ENCODE measurements at places on chromosomes 16 and 17.

GRCh38 chr16:3797904-3798811, 80.8 kb upstream of the TRAP1 start:
- no peak for DNase-seq

GRCh38 chr17:36544044-36544306, 744 bp upstream of the GGNBP2 start:
- DNase-seq, result no peak

GRCh38 chr16:20336955-20337354, 9.6 kb upstream of the GP2 start:
- DNase-seq, result no peak

GRCh38 chr16:66959704-66960161, 1.3 kb upstream of the CES3 start:
- DNase-seq, result no peak

- no peak for DNase-seq
Observed at GRCh38 chr16:10846213-10846998, 27.8 kb upstream of the TVP23A start.

DNA sequence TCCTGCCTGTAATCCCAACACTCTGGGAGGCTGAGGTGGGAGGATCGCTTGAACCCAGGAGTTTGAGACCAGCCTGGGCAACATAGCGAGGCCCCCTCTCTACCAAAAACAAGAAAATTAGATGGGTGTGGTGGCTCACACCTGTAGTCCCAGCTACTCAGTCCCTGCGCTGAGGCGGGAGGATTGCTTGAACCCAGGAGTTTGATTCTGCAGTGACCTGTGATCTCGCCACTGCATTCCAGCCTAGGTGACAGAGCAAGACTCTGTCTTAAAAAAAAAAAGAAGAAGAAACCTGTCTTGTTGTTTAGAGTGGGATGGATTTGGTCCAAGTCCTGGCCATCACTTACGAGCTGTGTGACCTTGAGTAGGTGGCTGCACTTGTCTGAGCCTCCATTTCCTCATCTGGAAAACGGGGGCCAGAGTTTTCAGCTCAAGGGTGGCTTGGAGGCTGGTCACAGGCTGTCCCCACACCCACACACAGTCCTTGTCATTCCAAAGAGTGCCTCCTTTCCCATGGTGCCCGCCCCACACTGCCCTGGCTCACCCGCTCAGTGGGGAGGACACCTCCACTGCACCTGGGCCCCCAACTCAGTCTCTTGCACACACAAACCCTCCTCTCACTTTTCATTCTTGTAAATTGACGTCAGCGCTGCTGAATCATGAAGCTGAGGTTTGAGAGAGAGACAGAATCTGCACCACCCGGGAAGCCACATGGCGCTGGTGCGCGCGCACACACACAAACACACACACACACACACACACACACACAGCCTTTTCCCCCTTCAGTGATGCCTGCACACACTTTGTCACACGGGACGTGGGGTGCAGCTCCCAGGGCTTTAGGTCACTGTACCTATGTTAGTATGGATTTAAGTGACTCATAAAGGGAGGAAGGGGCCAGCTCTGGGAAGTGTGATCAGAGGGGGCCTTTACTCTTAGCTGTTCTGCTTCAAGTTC, 4.2 kb downstream of the SOCS1 start:
- peak; percentile 67 for DNase-seq

DNA sequence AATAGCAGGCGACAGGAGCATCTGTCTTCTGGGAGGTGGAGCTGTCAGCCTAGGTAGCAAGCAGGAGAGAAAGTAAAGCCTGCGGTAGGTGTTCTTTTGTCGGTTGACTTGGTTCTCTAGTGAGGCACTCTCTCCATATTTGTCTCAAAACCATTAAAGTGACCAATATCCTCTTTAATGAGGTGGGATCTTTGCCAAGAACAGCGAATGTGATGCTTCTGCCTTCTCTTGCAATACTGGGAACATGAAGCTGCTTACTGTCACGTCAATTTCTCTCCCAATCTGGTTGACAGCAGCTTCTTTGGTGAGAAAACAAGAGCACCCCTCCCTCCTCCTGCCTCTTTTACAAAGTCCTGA, 176.7 kb downstream of the ABCC12 start:
- no peak for DNase-seq

- no peak for DNase-seq
Observed at GRCh38 chr17:64537488-64537887, 30.7 kb downstream of the CEP95 start.

DNA sequence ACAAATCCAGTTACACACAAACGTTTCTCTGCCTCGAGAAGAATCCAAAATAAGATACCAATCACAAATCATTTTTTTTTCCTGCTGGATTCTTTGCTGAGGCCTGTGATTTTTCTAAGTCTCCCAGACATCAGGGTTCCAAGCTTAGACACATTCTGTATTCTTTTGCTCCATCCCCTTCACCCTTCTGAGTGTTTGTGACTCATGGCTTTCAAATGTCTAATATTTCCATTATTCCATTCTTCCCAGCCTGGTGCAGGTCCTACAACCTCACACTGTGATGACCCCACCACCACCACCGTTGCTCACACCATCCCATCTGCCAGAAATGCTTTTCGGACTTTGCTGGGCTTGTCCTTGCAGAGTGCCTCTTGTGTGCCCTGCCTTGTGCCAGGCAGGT, 480.1 kb downstream of the SOX9 start:
- no peak for DNase-seq

- DNase-seq, result no peak
Observed at GRCh38 chr17:76500074-76500746, 1.0 kb downstream of the RHBDF2 start.

DNA sequence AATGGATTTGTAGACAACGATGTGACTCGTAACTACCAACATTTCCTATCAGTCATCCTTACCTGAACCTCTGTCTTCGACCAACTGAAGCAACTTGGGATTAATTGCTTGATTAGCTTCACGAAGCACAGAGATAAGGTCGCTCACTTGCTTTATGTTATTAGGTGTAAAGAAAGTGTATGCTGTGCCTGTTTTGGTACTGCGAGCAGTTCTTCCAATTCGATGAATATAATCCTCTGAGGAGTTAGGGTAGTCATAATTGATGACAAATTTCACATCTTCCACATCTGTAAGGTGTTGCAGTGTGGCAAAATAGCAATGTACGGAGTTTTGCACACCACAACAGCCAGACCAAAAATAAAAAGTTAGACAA, 3.6 kb upstream of the POLG2 start:
- no peak for DNase-seq

DNA sequence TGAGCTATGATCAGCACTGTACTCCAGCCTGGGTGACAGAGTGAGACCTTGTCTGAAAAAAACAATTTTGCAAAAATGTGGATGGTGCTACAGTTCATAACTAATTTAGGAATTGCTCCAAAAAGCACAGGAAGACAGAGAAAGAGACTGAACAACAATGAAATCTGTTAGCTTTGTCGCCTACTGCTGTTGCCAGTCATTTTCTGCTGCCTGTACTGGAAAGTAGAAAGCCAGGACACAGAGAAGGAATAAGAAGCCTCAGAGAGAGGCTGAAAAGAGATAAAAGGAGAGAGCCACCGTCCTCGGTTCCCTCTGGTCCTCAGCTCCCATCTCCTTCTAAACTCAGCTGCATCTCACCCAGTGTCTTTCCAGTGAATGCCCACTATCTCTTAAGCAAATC, 8.6 kb upstream of the TMC7 start:
- DNase-seq, result no peak

DNA sequence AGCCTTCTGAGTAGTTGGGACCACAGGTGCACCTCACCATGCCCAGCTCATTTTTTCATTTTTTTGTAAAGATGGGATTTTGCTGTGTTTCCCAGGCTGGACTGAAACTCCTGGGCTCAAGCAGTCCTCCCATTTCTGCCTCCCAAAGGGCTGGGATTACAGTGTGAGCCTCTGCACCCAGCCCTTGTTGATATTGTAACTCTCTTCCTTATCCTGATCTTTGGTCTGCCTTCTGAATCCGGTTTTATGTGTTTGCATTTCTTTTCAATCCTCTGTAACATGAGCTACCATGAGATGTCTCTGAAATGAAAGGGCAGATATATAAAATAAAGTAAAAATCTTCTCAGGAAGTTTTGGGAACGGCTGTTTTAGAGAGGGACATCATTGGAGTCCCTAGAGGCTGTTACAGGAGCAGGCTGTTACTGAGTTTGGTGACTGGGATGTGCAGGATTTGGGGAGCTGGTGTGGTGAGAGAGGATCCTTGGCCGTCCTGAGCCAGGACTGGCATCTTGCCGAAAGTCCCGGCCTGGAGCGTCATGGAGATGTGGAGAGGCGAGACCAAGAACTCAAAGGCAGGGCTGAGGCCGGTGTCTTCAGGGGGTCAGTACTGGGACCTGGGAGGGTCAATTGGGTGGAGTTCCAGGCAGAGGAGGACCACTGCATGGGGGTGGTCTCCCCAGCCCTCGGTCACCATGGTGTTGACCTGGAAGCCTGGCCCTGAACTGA, 39.4 kb downstream of the ATP2C2 start:
- DNase-seq, result no peak

DNA sequence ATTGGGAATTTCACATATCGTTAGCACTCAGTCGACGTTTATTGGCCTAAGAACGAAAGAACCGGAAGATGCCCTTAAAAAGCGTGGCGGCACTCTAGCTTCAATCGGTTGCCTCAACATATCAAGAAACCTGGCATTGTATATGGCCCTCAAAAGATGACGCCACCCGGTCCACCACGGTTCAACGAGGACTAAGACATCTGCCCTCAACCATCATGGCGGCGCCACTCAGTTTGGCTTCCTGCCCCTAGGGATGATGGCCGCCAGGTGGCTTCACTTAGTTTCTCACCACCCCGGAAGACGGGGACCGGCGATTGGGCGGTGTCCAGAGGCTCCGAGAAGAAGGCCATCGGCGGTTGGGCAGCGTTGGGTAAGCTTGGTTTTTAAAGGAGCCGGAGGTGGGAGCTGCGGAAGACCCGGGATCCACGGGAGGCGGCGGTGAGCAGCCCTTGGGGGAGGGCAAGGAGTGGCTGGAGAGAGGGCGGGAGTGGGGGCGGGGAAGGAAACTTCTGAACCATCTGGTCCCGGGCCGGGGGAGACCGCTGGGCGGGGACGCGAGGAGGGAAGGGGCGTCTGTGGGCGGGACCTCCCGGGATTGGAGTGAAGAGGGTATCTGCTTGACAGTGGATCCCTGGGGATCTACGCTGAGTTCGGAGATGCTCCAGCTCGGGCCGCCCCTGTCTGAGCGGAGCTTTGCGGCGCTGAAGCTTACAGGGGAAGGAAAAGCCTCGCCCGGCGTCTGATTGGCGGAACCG, at the start of gene PRR14:
PRR14 (plus strand) TSS at position 592 of the 755 bp plus-strand sequence. CDS start 686 bp downstream, outside the sequence.
- DNase-seq, result peak; percentile 92

- no peak for DNase-seq
Observed at GRCh38 chr16:66469291-66469946, 42.3 kb downstream of the BEAN1 start.

DNA sequence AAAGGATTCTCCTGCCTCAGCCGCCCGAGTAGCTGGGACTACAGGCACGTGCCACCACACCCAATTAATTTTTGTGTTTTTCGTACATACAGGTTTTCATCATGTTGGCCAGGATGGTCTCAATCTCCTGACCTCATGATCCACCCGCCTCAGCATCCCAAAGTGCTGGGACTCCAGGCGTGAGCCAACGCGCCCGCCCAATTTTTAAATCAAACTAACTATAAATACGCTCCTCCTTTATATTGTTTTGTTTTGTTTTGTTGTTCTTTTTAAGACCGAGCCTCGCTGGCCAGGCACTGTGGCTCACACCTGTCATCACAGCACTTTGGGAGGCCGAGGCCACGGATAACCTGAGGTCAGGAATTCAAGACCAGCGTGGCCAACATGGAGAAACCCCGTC, 1.9 kb upstream of the UTP6 start:
- DNase-seq, result no peak

- no peak for DNase-seq
Observed at GRCh38 chr17:36731811-36732210, 130.4 kb downstream of the MRM1 start.

GRCh38 chr16:85448557-85449190, 164.4 kb upstream of the GSE1 start:
- no peak for DNase-seq

GRCh38 chr17:524406-524950, 171.9 kb upstream of the RPH3AL start:
- no peak for DNase-seq

DNA sequence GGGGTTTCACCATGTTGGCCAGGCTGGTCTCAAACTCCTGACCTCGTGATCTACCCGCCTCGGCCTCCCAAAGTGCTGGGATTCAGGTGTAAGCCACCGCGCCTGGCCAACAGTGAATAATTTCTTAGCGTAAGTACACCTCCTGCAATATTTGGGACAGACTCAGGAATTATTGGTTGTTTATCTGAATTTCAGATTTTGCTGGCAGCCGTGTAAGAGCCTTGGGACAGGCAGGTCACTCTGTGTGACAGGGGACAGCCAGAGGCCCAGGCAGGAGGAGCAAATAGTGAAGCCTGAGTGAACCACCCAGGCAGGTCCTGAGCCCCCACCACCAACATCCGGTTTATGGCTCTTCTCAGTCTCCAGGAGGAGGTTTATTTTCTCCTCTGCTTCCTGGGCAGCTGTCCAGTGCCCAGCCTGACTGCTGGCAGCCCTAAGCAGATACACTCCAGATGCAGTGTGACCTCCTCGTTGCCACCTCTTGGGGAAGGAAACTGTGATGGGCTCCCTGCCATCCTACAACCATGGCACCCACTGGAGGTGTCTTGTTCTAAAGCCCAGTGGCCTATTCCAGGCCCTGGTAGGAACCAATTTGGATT, 26.2 kb upstream of the ADORA2B start:
- no peak for DNase-seq

GRCh38 chr16:1537763-1538289, 4.4 kb downstream of the TMEM204 start:
- no peak for DNase-seq

GRCh38 chr16:84593825-84594724, 23.8 kb downstream of the COTL1 start:
- DNase-seq, result peak; percentile 56

- DNase-seq, result no peak
Observed at GRCh38 chr17:65852911-65853310, 291.5 kb upstream of the AXIN2 start.

DNA sequence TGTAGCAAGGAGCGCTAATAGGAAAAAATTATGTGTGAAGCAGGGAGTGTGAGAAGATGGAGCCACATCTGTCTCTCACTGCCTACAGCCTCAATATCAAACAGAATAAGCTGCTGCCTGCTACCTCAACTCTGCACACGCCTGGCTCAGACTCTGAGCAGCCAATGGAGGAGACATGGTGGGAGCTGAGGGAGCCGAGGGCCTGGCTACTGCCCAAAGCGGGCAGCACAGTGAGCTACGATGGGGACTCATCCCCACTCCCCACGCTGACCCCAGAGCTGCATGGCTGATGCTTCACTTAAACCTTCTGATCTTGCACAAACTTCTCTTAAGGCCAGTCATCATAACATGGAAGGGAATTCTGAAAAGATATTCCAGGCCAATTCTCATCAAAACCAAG, 11.1 kb upstream of the FLYWCH2 start:
- no peak for DNase-seq

- no peak for DNase-seq
Observed at GRCh38 chr17:53807286-53807685, 15.4 kb upstream of the KIF2B start.

- DNase-seq, result no peak
Observed at GRCh38 chr16:73233846-73234424, 186.0 kb upstream of the ZFHX3 start.
